ENCODE measurements at places on chromosomes 3 and 15.

GRCh38 chr3:179464323-179465092, 13.2 kb upstream of the GNB4 start:
- no peak for DNase-seq

GRCh38 chr3:54123776-54124196, 1.4 kb downstream of the CACNA2D3 start:
- no peak for DNase-seq

GRCh38 chr3:49471856-49472495, 1.9 kb downstream of the DAG1 start:
- DNase-seq = no peak

GRCh38 chr3:143100451-143100850, 19.1 kb upstream of the CHST2 start:
- DNase-seq = no peak

- DNase-seq = no peak
These were observed 48.9 kb upstream of the ATP10A start for GRCh38 chr15:25912035-25912434.

DNA sequence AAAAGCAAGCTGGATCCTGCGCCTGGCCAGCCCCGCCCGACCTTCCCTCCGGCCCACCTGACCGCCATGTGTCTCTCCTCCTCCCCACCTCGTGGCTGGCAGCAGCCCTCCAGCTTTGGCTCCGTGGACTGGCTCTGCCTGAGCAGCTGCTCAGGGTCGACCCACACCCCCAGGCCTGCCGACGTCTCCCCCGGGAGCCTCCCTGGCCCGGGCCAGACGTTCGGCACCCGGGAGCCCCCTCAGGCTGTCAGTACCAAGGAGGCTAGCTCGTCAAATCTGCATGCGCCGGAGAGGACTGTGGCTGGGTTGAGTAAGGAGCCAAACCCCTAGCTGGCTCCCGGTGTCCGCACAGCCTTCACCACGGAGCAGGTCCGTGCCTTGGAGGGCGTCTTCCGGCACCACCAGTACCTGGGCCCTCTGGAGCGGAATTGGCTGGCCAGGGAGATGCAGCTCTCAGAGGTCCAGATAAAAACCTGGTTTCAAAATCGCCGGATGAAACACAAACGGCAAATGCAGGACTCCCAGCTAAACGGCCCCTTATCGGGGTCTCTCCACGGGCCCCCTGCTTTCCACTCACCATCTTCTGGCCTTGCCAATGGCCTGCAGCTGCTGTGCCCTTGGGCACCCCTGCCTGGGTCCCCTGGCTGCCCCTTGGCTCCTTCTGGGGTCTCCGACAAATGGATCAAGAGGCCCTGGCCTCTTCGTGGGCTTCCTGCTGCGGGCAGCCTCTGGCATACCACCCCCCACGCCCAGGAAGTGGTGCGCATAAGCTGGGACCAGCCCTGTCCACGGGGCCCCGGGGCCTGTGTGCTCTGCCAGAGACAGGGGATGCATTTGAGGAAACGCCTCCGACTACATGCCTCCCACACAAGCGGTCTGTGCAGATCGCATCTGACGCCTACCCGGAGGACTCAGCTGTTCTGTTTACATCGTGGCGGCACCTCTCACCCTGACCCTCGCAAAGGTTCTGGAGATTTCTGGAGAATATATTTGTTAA, 345.0 kb downstream of the ZNF385D start:
- DNase-seq = no peak

DNA sequence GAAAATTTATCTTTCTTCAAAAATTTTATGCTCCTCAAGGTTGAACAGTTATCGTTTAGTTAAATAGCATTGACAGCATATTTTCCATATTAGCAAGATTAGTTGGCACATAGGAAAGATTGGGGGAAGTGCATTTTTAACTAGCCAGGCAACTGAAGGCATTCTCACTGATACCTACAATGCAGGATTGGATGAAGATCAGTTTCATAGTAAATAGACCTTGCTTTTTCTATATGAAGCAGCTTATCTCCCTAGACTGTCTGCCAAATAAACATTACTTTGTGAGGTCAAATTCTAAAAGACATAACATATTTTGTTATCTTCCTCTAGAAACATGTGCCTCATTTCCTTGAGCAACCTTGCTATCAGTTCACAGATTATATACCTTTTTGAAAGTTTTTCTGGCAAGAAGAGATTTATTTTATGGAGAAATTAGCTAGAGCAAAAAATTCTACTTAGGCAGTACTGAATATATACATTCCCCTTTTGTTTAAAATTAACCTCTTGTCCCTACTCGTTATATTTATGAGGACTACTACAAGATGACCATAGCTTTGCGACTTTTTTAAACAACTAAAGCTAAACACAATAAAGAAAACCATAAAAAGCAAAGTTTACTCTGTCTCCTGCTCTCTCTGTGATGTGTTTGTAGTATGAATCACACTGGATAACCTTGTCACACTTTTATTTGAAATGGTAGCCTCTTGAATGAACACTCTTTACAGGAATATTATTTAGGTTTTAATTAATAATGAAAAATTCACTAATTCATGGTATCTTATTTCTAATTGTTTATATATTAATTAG, 654.9 kb upstream of the TBL1XR1 start:
- DNase-seq = no peak

DNA sequence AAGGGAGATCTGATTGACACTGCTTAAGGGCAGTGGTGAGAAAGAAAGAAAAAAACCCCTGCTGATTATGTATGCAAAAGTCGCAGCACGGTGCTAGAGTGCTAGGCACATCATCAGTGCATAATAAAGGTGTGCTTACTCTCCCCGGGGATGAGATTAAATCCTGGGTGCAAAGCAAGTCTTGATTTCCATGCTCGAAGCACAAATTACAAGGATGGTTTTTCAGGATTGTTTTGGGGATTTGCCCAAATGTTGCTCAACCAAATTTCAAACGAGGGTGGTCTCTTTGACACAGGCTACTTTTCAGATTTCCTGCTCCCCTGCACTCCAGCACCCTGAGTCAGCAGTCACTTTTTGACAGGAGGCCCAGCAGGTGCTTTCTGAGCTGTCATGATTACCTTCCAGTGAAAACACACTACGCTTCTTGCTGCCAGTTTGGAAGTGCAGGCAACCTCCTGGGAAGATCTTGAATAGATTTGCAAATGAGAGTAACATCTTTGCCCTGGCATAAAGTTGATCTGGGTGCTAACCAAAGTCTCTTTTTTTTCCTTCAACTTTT, 167.5 kb upstream of the TRIM42 start:
- DNase-seq = no peak

DNA sequence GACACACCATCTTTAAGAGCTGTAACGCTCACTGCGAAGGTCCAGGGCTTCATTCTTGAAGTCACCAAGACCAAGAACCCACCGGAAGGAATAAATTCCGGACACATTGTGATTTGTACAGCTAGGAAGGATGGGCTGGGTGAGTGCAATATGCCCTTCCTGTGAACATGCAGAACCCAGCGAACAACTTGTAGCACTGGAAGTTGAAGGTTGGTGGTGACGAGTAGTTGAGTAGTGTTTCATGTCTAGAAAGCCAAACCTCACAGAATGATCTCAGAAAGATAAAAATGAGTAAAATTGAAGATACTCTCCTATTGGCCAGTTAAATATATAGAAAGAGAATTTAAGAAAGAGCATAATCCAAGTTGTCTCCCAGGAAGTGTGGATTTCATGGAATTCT, 462.2 kb upstream of the CFAP20DC start:
- DNase-seq = no peak

GRCh38 chr15:76936671-76937070, 5.1 kb downstream of the RCN2 start:
- DNase-seq = no peak

GRCh38 chr15:101054991-101055390, 135.8 kb downstream of the LRRK1 start:
- no peak for DNase-seq

DNA sequence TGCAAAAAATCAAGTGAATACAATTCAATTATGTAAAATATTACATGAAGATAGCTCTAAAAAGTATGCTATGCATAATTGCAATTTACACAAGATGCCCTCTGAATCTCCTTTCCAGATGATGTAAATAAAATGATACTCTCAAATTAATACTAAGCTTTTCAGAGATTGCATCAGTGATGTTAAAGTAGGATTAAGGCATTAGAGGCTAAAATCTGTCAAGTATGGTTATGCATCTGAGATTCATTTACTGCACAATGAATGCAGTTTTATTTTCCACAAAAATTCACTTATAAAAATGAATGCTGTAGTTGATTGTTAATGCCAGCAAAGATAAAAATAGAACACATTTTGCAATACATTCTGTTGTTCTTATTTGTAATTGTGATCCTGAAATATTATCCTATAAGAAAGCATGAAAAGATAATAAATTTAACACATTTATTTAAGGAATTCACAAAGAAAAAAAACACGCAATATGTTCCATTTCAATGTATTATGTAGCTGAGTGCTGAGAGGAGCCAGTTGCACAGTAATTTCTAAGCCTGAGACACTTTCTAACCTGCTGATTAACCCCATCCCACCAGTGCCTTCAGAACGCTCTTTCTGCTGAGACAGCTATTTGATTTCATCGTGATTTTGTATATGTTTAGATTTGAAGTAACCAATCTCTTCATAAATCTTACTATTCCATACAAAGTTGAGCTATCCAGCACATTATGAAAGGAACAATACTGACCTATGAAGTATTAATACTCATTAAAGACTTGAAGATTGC, 224.4 kb downstream of the CADM2 start:
- DNase-seq = no peak

DNA sequence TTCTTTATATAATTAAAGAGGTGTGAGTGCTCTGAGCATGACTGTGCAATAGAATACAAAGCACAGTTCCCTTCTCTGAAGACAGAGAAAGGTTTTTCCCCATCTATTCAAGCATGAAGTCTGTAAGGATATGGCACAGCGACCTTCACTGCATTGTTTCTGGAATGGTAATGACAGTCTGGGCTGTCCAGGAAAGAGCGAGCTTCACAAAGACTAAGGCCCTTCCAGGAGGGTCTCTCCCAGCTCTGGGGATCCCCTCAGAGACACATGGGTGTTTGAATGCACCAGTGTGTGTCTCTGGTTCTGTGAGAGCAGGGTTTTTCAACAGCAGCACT, 179.9 kb upstream of the NR2E3 start:
- no peak for DNase-seq

DNA sequence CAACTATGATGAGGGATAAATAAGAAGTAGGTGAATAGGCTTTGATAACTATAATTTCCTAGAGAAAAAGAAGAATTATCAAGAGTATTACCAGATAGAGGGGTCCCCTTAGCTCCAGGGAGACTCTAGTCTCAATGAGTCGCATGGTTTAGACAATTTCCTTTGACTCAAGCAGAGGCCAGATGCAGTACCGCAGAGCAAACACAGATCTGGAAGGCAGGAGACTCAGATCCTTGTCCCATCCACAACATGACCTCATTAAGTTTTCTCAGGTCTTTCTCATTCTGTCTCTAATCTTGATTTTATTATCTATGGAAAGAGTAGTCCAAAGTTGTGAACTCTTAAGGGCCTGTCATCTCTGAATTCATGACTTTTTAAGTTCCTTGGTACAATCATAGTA, 987.9 kb downstream of the NTRK3 start:
- DNase-seq = no peak

DNA sequence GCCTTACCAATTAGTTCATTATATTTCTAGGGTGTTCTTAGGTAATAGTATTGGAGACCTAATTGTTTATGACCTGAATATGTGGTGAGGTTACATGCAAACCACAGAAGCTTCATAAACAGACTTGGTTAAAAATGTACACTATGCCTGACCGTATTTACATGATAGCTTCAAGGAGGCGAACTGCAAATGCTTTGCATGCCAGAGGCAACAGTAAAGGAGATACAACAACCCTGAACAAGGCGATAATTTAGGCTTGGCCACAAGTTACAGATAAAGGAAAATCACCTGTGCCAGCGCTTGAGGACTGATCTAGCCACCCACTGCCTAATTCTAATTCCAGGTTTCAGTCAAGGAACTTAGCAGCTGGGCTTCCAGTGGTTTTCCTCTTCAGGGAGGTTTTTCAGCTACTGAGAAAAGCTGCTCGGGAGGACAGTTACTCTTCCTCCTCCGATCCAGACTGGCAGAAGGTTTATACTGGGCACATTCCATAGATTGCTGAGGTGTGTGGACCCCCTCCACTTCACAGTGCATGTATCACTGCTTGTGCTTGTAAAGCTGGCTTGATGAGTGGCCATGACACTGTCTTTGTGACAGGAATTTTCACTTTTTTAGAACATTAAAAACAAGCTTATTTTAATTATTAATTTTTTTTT, 95.6 kb downstream of the DHX36 start:
- DNase-seq = no peak

DNA sequence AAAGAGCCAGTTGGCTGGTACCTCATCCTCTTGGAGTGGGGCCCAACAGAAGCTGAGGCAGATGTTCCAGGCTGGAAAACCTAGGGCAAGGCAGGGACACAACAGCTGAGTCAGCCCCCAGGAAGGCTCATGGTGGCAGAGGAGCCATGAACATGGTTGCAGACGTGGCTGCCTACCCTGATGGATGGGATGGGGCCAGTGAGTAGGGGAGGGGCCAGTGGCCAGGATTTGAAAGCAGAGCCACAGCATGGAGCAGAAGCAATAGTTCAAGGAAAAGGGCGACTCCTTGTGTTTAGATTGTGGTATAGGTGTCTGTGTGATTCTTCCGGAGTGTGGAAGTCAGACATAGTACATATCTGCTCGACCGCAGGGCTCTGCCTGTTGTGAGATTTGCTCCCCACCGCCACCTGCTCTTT, 24.2 kb downstream of the PXYLP1 start:
- no peak for DNase-seq

GRCh38 chr15:68818769-68819494, 1.8 kb downstream of the ANP32A start:
- DNase-seq = no peak

DNA sequence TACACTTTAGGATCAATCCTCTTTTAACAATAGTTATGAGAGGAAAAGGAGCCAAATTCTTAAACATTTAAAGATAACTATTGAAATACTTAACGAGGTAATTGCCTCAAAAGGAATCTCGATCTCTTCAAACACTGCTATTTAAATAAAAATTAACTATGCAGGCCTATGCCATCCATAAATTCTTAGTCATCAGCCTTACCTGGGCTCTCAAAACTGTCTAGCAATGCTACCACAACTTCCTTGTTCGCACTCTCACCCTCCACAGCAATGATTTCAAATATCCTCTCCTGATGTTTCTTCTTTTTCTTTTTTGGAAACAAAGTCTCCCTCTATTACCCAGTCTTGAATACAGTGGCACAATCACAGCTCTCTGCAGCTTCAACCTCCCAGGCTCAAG, 12.3 kb downstream of the ETFA start:
- DNase-seq = no peak

DNA sequence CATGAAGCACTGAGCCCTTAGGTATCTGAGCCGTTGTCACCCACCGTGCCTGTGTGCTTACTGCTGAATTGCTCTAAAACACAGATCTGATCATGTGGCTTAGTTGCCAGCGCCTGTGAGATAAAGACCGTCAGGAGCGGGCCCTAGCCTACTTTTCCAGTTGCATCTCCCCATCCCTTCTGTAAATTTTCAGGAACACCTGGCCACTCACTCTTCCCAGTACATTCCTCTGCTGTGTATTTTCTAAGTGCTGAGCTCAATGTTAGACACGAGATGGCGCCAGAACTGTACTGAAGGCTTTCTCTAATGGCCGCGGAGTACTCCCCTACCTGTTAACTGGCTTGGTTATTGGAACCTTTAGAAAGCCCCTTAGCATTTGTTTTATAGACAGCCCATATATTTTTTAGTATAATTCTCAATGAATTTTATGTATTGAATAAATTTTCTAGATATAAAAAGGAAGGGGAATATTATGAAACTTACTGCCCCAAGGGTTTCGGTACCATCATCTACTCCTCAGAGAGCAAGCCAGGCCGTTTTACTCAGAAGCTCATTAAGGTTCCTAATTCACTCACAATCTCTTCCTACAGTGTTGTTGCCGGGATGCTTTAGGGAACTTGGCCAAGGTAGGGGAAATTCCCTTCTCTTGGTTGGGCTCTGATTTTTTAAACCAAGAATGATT, 16.7 kb upstream of the WNT7A start:
- no peak for DNase-seq
